OCI-M1 (cell line): ENCODE measurements at places on chromosomes 2 and 18.

- DNase-seq, result no peak
These were observed 46.5 kb upstream of the COL5A2 start for GRCh38 chr2:189226017-189226416.

GRCh38 chr2:7280790-7281189 lies 363.6 kb downstream of the RNF144A start:
- no peak for DNase-seq

DNA sequence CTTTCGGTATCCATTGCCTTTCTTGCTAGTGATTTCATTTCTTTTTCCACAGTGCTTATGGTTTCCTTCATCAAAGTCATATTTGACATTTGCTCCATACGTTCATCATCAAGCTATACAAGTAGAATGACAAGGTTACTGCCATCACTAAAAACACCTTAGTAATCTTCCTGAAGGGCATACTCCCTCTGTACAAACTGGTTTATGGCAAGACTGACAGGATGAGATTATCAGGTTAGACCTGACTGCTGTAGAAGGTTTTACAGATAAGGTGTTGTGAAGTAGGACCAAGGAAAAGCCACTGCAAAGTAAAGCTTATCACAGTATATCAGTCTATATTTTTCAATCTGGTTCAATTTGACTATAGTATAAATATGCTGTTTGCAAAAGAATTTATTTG lies 37.5 kb upstream of the C2orf15 start:
- no peak for DNase-seq

DNA sequence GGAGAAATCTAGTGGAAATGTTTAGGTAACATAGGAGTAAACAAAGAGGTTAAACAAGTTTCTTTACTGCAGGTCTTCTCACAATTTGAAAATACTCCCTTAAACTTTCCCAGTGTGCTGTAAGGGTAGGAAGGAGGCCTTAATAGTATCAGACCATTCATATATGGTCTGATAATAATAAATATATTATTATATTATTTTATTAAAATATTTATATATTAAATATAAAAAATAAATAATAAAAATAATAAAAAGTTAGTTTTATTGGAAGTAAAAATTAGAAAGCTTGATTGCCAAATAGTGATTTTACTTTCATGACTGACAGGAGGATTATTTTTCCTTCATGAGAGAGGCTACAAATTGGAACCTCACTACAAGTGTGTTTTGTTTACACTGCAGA lies 7.1 kb downstream of the NOSTRIN start:
- no peak for DNase-seq

- DNase-seq, result no peak
These were observed 633 bp upstream of the RNF152 start for GRCh38 chr18:61893309-61893970.

DNA sequence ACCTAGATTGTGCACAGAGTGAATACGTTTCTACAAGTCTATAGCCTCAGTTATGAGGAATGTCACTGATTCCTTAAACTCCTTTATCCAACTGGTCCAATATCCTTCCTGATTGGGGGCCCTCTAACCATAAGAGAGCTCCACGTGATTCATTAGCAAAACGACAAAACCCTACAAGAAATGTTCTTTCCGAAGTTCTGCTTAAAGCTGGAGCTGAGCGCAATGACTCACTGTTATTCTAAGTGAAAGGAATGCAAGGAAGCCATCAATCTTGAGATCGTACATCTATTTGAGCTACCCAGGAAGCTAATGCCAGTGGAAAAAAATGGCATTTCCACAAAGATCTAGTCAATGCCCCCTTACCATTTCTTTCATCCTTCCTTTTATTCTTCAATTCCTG lies 354.9 kb upstream of the CDH20 start:
- peak; percentile 15 for DNase-seq

- peak; percentile 69 for DNase-seq
These were observed 41.8 kb downstream of the TGFBRAP1 start for GRCh38 chr2:105287692-105288091.

DNA sequence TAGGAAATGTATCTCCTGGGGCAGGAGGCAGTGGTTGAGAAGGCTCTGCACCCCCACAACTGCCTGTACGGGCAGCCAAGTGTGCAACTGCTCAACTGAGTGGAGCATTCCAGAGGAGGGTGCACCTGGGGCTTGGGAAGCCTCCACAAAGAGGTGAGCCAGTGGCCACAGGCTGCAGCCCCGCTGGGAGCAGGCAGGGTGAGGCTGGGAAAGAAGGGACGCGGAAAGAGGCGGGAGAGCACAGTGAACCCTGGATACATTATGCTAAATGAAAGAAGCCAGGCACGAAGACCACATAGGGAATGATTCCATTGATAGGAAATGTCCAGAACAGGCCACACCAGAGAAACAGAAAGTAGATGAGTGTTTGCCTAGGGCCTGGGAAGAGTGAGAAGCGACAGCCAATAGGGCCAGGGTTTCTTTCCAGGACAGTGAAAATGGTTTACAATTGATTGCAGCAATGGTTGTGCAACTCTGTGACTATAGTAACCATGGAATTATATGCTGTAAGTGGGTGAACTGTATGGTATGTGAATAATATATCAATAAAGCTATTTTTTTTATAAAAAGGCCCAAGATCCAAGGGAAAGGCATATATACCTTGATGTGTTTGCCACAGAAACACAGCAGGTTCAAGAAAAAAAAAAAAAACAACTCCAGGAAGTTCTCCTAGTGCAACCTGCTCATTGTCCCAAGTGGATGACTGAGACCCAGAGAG lies 82.4 kb downstream of the DDX1 start:
- DNase-seq, result peak; percentile 27

DNA sequence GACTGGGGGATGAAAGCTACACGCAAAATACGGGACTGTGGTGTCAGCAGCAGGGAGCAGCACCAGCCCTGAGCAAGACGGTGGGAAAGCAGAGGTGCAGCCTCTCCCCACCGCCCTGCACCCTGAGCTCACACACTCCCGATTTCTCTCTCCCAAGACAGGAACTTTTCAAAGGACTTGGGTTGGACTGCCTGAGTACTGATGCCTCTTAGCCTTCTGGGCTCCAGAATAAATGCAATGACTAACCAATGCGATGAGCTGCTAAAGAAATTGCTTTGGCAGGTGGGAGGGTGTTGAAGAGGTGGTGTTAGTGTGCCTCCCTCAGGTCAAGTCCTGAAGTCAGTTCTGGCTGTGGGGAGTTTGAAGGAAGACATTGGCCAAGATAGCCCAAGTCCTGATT lies 9.6 kb downstream of the TRIM54 start:
- peak; percentile 27 for DNase-seq

- no peak for DNase-seq
These were observed 71.4 kb downstream of the COPS8 start for GRCh38 chr2:237156857-237157779.

- DNase-seq, result no peak
These were observed 33.3 kb upstream of the RMP24 start for GRCh38 chr18:35939138-35939537.

DNA sequence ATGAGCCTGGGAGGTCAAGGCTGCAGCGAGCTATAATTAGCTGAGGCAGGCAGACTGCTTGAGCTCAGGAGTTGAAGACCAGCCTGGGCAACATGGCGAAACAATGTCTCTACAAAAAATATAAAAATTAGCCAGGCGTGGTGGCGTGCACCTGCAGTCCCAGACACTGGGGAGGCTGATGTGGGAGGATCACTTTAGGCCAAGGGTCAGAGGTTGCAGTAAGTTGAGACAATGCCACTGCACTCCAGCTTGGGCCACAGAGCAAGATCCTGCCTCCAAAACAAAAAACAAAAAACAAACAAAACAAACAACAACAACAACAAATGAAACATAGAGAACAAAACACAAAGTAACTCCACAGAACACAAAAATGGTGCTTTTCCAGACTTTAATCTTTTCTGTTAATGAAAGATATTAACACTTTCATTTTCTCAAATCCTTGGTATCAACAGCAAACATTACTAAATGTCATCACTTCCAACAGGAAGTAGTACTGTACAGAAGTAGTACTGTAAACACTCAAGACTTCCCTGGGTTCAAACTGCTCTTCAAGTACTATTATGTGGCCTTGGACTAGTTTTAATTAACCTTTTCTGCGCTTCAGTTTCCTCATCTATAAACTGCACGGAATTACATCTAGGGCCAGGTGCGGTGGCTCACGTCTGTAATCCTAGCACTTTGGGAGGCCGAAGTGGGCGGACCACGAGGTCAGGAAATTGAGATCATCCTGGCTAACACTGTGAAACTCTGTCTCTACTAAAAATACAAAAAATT lies 27.9 kb downstream of the PUM2 start:
- no peak for DNase-seq

GRCh38 chr2:224405412-224405811 lies 3.5 kb upstream of the FAM124B start:
- peak; percentile 3 for DNase-seq

DNA sequence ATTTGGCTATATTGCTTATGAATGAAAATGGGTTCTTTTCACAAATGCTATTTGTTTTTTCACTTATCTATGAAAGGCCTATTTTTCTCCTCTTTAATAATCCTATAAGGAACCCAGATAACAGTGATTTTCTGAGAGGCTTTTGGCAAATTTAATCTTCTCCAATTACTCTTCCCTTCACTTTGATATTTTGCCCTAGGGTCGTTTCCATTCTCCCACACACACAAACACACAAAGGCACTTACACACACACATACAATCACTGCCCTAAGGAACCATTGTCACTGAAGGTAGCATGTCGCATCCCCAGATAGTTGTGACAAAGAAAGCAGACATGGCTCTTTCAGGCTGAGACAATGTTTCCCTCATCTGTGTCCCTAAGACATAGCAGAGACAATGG lies 170.1 kb upstream of the PGAP1 start:
- DNase-seq, result no peak

DNA sequence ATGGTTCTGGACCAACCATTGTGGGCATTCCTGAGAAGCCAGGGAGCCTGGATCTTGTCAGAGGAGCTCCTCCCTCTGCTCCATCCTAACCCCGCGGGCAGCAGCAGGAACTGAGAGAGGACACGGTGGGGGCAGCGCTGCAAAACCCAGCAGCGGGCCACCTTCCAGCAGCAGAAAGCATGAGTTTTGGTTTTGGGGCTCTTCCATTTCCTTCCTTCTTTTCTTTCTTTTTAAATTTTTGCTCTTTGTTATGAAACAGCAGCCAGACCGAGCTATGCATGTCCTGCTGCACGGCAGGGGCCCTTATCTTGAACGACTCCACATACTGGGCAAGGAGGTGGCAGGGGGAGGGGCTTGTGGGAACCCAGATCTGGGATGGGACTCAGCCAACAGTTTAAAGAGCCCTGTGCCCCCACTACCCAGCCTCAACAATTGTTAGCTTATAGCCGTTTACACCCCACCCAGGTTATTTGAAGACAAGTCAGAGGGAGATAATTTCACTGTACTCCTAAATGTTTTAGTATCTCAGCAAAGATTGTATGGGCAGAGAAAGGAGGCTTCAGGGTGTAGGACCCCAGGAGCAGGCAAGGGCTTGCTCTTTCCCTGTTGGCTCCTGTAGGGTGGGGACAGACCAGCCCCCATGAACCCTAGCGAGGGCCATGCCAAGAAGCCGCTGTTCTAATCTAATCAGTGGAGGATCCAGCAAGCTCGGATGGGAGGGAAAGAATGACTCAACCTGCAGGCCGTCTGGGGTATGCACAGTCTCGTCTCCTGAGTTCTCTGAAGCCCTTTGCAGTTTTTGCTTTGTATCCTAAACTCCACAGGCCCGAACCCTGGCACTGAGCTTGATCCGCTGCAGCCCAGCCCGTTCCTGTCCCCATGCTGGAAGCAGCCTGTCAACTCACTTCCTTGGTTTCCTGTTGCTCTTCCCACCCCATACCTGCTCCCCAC lies 75.3 kb downstream of the LRRFIP1 start:
- DNase-seq, result peak; percentile 78

GRCh38 chr2:48414980-48415835 lies 114.7 kb upstream of the STON1 start:
- DNase-seq, result peak; percentile 21

- no peak for DNase-seq
These were observed 22.6 kb upstream of the SERPINB7 start for GRCh38 chr18:63752636-63753035.

- DNase-seq, result peak; percentile 84
These were observed 583.6 kb downstream of the IRS1 start for GRCh38 chr2:226215902-226216503.

DNA sequence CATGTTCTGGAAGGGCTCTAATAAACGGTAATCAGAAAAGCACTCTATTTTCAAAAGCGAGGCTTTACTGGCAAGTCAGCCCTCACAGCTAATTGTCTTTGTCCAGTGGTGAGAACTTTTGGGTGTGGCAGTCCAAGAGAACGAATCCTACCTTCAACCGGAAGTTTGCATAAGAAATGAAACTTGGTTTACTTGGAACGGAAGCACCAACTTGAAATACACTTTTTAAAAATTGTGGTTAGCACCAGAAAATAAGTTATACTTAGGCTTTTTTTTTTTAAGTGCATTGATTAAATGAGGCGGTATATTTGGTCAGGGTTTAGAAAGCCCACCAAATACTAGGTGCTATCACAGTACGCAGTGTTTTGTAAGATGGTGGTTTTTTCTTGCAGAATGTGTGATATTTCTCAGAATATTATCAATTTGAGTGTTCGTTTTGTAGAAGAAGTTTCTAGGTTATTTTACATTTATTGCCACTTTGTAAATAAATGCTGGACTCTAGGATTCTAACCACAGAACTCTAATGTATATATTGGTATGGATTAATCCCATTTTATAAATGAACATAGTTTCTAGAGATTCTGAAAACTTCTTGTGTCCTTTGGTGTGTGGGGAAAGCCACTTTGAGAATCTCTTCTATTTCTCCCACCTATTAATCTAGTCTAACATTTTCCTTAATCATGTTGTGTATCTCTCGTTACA lies 1.2 kb downstream of the MYL12A start:
- peak; percentile 84 for DNase-seq

DNA sequence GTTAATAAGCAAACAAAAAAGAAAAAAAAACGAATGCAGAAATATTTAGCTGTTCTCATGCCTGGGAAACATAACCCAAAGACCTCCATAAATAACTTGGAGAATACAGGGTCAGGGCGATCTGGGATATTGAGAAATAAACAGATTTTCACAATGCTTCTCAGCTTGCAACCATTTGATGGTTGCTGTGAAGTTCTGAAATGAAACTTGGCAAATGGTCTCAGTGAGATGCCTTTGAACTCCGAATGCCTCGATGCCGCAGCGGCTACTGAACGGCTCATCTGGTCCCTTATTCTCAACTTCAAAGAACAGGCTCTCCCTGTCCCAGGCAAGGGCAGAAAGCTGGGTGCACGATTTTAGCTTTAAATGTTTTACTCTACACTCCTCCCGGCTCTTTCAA lies 78.1 kb downstream of the ZNF516 start:
- DNase-seq, result no peak

DNA sequence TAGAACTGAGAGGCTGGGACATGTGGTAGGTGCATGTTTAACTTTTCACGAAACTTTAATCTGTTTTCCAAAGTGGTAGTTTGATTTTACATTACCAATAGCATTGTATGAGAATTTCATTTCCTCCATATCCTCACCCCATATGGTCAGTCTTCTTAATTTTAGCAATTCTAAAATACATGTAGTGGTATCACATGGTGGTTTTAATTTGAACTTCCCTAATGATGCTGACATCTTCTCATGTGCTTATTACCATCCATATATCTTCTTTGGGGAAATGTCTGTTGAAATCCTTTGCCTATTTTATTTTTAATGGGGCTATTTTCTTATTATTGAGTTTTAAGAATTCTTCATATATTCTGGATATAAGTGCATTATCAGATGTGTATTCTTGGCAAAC lies 89.3 kb downstream of the BCL2L11 start:
- no peak for DNase-seq

- no peak for DNase-seq
These were observed 27.9 kb downstream of the WIPF1 start for GRCh38 chr2:174569678-174570077.

- DNase-seq, result no peak
These were observed 427.7 kb upstream of the LYPD1 start for GRCh38 chr2:133097666-133098065.

GRCh38 chr2:98063291-98063854 lies 23.6 kb upstream of the VWA3B start:
- no peak for DNase-seq
